ENCODE measurements at places on chromosomes 11 and 22.

DNA sequence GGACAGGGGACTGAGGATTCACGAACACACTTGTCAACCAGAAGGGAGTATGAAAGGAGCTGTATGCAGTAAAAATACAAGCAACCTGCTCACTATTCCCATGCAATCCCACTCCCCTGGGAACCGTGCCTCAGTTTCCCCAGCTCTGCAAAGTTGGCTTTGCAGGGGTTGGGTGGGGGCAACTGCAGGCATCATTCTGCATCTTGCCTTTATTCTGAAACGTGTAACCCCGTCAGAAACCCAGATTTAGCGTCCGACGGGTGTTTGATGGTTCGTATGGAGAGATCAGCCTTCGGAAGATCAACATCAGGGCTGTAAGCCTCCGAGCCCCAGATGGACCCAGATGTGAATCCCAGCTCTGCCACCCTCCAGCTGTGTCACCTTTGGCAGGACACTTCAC, 3.6 kb downstream of the CYTH4 start:
- DNase-seq: no peak

DNA sequence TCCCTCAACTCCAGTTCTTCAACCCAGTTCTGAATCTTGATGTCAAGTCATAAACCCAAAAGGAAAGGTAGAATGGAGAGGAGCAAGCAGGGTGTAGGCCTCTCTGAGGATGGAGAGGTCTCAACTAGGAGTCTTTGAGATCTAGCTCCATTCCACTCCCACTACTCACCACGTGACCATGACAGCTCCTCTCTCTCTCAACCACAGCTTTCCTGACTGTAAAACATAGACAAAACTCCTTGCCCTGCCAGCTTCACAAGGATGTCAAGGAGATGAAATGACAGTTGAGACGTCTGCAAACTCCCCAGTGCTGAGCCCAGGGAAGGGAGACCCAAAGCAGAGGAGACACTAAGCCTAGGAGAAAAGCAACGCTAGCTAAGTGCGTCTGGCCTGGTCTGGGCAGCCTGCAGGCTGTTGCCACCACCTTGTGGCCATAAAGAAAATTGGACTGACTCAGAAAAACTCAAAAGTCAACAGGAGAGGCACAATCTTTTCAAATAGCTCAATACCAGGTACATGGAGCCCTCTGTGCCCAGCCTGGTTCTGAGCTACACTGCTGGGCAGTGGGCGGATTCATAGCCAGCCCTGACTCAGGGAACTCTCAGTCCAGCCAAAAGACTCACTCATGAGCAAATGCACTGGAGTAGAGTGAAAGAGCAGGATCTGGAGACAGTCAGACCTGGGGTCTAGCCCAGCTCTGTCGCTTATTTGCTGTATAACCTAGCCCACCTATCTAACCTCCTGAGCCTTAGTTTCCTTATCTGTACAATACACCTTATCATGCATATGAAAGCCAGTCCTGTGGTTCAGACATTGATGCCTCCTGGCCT, 3.4 kb downstream of the CLPB start:
- DNase-seq: no peak

DNA sequence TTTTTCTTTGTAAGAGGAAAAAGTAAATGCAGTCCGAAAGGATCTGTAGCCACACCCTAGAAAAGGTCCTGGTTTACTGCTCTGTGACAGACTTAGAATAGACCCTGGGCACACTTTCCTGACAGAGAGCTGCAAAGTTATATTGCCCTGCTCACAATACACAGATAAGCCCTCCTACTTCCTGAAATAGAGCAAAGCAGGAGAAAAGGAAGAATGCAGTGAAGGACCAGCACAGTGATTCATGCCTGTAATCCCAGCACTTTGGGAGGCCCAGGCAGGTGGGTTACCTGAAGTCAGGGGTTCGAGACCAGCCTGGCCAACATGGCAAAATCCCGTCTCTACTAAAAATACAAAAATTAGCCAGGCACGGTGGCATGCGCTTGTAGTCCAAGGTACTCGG, 2.2 kb downstream of the CYB561A3 start:
- peak; percentile 73 for DNase-seq

DNA sequence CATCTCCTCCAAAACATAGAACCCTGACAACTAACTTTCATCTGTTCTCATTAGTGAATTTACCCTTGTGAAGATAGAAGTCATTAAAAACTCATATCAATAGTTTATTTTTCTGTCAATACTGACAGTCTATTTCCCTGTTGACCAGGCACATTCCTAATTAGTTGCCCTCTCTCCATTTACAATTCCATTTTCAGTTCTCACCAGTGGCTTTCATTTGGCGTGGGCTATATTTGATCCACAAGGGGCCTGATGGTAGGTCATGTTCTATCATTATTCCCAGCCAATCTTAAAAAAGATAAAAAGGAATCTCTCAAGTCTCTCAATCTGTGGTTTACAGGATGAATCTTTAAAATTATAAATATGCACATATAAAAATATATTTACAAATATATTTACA, 3.9 kb upstream of the AKIP1 start:
- no peak for DNase-seq

- DNase-seq: no peak
Observed at GRCh38 chr11:68053117-68053516, 14.3 kb downstream of the TCIRG1 start.

DNA sequence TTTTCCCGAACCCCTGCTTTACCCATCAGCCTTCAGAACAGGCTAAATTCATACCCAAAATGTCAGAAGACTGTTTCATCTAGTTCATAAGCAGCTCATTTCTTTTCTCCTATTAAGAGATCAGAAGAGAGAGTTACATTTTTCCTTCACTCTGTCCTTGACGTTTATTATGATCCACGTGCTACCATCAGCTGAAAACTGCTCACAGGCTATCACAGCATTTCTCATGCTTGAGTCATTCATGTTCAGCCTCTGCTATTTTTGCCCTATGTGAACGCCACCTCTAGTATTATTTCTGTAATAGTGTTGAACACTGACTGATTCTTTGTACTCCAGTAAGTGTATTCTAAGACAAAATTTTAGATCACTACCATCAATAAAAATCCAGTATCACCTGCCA, 51.9 kb downstream of the SLC1A2 start:
- DNase-seq: no peak

- DNase-seq: peak; percentile 23
Observed at GRCh38 chr11:96045622-96046456, 121.9 kb upstream of the MTMR2 start.

DNA sequence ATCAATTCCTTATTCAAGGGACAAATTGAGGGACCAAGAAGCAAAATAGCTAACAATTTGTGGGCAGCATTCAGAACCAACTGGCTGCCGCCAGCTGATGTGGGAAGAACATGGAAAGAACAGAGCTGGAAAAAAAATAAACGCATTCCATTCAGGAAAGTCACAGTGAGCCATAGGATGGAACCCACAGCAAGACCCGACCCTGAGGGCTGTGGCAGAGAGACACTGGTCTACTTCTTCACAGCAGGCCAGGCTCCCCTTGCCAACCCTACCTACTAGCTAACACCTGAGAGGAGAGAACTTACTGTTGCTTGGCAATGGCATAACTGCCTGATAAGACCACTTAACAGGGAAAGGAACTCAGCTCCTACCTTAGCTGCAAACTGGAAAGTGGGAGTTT, 123.5 kb upstream of the APOA1 start:
- DNase-seq: no peak

DNA sequence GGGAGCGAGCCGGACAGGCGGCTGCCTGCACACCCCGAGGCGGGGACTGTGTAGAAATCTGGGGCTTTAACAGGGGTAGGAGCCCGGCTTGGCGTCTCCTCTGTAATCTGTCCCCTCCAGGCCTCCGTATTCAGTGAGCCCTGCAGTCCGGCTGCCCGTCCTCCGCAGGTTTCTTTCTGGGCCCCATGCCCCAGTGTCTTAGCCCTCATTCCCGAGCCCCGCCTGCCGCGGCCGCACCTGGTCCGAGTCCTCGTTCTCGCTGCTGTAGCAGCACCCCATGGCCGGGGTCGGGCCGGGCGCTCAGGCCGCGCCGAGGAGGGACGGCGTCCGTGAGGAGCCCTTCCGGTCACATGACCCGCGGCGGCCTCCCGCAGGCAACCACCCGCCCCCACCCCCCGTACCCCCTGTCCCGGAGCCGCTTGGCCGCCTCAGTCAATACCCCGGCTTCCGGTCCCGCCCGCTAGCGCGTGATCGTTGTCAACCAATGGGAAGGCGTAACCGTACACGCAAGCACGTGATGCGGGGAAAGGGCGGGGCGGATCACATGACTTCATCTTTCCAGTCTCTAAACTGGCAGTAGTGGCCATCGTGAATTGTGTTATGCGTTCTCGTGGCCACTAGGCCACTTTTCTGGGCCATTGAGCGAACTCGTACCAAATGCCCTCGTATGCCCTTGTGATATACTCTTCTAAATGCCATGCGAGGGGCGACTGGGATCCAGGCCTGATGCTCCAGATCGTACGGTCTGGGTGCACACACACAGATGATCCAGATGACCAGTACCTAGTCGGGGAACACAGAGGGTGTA, at the start of gene LAMTOR1:
Gene LAMTOR1 (minus strand): TSS at position 352 of the 808 bp plus-strand sequence. CDS start 73 bp downstream, at position 279.
- DNase-seq: peak; percentile 99

- DNase-seq: no peak
Observed at GRCh38 chr11:114033066-114033465, 26.4 kb upstream of the ZBTB16 start.

- no peak for DNase-seq
Observed at GRCh38 chr11:38562562-38562961, 1964.5 kb upstream of the RAG2 start.

- no peak for DNase-seq
Observed at GRCh38 chr11:132626446-132626845, 905.9 kb downstream of the OPCML start.

DNA sequence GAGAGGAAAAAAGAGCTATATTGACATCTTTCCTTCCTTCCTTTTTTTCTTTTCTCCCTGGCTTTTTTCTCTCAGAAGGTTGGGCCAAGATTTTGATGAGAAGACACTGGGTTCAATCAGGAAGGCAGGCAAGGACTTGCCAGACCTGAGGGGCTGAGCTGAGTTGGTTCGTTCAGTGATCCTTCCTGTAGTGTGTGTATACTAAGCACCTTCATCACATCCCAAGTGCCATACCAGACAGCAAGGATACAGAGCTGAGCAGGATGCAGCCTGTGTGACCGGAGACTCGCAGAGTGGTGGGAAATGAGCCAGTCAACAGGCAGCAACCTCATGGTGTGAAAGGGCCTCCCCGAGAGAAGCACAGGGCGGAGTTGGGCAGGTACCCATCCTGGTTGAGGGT, 95.5 kb downstream of the SPON1 start:
- DNase-seq: no peak

GRCh38 chr22:25402501-25403283, 161.8 kb upstream of the GRK3 start:
- peak; percentile 40 for DNase-seq

- peak; percentile 18 for DNase-seq
Observed at GRCh38 chr11:77497368-77497767, 23.5 kb upstream of the PAK1 start.

GRCh38 chr22:21984793-21985192, 2.2 kb upstream of the TOP3B start:
- DNase-seq: peak; percentile 24

DNA sequence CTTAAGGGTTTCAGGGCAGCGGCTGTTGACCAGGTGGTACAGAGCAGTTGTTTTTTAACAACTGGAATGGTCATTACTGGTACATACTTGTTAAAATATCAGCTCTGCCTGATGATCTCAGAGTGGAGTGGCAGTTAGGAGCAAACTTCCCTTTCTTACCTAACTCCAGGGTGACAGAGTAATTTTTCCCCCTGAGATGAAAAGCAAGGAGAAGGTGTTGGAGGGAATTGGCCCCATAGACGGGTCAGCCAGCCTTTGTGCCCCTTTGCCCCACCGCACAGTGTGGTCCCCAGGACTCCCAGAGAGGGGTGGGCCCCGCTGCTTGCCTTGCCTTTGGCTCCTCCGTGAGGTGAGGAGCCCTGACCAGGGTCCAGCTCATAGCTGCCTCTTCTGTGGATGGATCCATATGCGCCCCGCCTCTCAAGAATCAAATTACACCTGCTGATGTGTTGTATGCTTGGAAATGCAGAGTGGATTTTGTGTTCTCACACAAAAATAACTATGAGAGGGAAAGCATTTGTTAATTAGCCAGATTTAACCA, 27.0 kb upstream of the SORL1-AS1 start:
- DNase-seq: no peak

DNA sequence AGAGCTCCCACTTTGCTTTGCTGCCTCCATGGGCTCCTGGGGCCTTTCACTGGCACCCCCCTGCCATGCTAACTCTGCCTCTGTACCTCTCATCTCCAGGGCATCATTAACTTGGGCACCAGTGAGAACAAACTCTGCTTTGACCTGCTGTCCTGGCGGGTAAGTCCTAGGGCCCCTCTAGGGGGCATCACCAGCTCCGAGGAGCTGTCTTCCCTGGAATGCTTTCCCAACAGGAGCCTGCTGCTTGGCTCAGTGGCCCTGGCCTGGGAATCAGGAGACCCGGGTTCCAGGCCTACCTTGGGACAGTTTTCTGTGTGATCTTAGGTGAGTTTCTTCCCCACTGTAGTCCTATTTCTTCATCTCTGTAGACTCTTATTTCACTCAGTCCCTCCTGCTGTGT, 5.1 kb downstream of the ACCS start:
- DNase-seq: no peak

GRCh38 chr11:5383576-5383975, at the start of gene OR51M1:
Gene OR51M1, plus strand, starts transcription at chr11:5383812. Its CDS starts 5,587 bp downstream, at chr11:5389399.
- DNase-seq: no peak

GRCh38 chr11:76880956-76881355, 20.2 kb downstream of the ACER3 start:
- no peak for DNase-seq

DNA sequence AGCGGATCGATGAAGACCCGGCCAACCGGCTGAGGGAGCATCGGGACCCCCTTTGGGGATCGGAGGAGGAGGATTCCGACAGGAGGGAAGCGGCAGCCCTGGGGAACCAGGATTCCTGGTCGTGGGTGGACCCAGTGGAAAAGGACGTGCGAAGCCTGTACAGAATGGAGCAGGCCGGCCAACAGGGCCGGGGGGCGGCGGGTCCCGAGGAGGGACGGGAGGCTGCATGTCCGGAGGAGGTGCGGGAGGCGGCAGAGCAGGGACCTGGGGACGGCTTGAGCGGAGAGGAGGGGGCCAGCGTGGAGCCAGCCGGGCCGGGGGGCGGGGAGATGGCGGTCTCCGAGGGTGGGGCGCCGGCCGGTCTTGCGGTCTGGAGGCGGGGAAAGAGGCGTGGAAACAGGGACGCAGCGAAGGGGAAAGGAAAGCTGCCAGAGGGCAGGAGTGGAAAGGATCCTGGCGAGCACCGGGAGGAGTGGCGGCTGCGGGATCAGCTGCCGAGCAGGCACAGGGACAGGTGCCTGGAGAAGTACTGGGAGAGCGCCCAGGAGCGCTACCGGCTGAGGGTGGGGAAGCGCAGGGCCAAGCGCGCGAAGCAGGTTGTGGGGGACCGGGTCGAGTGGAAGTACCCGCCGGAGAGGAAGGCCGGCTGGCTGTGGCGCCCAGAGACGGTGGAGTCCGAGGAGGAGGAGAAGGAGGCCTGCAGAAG, at the start of gene ANO5:
Gene ANO5 (plus strand): TSS at position 444 of the 706 bp plus-strand sequence. CDS start 408 bp downstream, outside the sequence.
- DNase-seq: peak; percentile 79

DNA sequence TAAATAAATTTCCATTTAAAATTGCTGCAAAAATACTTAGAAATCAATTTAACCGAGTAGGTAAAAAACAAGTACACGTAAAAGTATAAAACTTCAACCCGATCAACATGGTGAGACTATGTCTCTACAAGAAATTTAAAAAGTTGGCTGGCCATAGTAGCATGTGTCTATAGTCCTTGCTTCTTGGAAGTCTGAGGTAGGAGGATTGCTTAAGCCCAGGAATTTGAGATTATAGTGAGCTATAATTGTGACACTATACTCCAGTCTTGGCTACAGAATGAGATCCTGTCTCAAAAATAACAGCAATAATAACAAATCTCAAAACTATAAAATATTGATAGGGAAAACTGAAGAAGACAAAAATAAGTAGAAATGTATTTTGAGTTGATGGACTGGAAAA, 11.1 kb downstream of the CASP4 start:
- no peak for DNase-seq

- no peak for DNase-seq
Observed at GRCh38 chr11:91258876-91259275, 965.7 kb upstream of the FAT3 start.
